ENCODE measurements at places on chromosomes 1 and 21.

- DNase-seq, result no peak
Observed at GRCh38 chr1:177945943-177946650, 23.8 kb downstream of the SEC16B start.

- DNase-seq, result no peak
Observed at GRCh38 chr1:160710517-160711252, 937 bp downstream of the CD48 start.

DNA sequence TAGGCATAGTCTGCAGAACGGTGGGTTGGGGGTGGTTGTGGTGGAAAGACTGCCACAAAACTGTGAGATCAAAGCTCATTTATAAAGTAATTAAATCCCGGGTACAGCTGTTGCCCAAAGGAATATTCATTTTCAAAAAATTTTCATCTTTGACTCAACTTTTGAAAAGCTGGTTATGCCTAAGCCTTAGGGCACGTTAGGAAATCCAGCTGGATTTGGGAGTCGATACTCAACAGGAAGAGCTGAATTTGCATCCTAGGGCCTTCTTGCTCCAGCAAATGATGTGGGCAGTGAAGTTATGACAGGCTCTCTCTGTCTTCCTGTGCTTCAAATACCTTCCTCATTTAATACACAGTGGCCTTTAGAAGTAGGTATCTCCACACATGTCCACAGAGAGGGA, 31.7 kb downstream of the ZP4 start:
- DNase-seq, result no peak

GRCh38 chr1:29679316-29679715, 443.0 kb downstream of the PTPRU start:
- DNase-seq, result no peak

- no peak for DNase-seq
Observed at GRCh38 chr1:93728480-93729131, 47.0 kb upstream of the BCAR3 start.

- peak; percentile 76 for DNase-seq
Observed at GRCh38 chr1:35718492-35719336, at the start of gene C1orf216. Gene C1orf216, minus strand, starts transcription at chr1:35718884. Its CDS starts 2,563 bp downstream, at chr1:35716321.

DNA sequence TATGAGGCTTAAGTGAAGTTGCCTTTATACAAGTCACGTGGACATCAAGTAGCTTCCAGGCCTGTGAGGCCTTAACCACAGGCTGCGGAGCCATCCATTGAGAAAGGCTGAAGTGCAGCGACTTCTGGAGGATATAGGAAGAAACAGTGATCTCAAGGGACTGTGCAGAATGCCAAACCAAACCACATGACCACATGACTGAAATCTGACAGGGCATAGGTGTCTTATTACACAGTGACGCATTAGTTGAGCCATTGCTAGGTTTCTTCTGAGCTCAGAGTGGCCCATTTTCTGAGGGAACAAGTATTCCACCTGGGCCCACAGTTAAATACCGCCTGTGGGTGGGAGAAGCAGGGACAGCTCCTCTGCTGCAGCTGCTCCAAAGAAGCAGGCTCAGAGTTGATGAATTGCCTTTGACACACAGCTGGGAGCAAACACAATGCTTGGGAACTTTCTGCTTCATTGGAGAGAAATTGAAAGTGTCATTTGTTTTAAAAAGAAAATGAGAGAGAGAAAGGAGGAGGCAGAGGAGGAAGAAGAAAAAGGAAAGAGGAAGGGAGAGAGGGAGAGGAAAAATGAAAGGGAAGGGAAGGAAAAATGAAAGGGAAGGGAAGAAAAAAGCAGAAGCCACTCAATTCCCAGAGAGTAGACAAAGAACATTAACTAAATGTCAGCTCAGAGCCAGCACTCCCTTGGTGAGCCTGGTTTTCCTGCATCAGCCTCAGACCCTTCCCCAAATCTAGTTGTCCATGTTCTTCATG, 94.4 kb downstream of the COLGALT2 start:
- DNase-seq, result no peak

DNA sequence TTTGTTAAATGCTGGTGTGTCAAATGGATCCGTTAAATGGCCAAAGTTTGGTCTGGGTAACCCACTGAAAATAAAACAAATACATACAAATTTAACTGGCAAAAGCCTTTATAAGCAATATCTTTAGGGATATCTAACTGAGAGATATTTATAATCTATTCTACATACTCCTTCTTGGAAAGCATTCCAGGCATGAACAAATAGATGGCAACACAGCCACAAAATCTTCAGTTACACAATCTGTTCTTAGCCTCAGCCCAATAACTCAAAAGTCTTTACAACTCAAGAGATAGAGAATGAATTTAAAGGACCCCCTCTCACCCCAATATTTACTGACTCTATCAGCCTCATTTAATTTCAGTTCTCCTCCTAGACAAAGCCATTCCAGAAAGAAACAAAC, 58.7 kb downstream of the NRDC start:
- DNase-seq, result no peak

- no peak for DNase-seq
Observed at GRCh38 chr1:14667651-14667984, 69.1 kb downstream of the KAZN start.

GRCh38 chr1:24226749-24227148, 39.7 kb upstream of the IFNLR1 start:
- no peak for DNase-seq

- no peak for DNase-seq
Observed at GRCh38 chr1:59477286-59477685, 180.4 kb downstream of the FGGY start.

DNA sequence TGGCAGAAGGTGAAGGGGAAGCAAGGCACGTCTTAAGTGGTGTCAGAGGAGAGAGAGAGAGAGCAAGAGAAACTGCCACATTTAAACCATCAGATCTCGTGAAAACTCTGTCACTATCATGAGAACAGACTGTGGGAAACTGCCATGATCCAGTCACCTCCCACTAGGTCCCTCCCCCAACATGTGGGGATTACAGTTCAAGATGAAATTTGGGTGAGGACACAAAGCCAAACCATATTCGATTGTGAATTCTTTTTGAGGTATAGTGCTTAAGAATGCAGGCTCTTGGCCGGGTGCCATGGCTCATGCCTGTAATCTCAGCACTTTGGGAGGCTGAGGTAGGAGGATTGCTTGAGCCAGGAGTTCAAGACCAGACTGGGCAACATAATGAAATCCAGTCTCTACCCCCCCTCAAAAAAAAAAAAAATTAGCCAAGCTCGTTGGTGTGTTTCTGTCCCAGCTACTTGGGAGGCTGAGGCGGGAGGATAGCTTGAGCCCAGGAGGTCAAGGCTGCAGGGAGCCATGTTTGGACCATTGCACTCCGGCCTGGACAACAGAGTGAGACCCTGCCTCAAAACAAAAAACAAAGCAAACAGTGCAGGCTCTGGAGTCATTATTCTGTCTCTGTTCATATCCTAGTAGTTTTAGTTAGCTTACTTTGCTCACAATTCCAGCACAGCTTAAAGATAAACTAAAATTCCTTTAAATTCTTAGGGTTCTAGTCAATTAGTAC, 6.0 kb downstream of the ZCCHC17 start:
- no peak for DNase-seq

DNA sequence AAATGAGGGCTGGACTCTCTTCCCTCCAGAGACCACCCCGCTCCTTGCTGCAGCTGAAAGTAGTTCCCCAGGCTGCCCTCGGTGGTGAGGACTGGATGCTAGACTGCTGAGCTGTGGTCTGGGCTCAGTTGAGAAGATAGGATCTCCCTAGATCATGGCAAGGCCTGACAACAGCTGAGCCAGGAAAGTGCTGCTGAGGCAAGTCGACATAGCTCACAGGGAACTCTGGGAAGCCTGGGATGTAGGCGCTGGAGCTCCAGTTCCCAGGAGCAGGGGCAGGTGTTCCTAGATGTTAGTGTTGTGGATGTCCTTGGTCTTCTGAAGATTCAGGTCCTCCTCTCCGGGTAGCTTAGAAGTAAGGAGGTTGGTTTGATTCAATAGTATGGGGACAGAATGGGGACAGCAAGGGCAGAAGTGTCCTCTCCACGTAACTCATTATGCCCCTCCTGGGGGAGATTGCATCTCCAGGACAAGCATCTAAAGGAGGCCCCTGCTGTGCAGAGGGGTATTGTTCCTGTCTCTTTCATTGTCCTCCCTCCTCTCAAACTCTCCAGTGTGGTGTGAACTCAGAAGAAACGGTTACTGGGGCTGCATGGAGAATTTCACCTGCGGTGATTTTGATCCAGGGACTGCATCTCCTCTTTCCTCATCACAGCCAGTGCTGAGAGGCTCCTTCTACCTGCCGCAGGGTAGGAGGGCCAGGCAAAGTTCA, 3.7 kb downstream of the CYB561D1 start:
- DNase-seq, result no peak

All from stimulated activated CD8-positive, alpha-beta memory T cell treated with anti-CD3 and anti-CD28 coated beads, Interleukin-15, amount 100 ng/mL, for 4 hours (primary cell).